NCI-H1092 (cell line): ENCODE measurements at places on chromosomes 12 and 14.

DNA sequence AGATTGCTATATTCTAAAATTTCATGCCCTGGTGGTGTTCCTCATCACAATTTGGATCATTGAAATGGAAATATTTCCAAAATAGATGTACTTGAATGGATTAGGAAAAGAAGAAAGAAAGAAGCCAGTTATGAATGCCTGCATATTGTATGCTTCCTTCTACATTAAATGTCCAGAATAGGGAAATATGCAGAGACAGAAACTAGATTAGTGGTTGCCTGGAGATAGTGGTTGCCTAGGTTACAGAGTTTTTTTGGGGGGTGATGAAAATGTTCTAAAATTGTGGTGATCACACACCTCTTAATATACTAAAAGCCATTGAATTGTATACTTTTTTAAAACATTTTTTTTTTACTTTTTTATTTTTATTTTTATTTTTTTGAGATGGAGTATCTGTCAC lies 18.0 kb downstream of the TUBA1A start:
- no peak for DNase-seq

DNA sequence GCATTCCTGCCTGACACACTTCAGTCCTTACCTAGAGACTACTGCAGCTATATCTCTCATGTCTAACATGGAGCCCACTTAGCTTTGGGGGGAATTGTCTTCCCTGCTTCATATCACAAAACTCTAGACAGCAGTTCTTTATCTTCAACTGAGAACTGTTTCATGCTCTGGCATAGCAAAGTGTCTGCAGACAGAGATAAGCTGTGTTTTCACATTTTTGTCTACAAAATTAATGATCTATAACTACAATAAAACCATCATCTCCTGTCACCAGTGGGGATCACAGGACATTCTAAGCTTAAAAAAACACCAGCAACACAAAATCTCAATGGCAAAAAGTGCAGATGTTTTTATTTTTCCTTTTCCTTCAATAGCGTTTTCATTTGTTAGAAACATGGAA lies 137.1 kb upstream of the VRK1 start:
- DNase-seq = no peak

GRCh38 chr12:75644472-75645072 lies 133.2 kb upstream of the KRR1 start:
- DNase-seq = no peak

GRCh38 chr14:93522221-93522620 lies 91.5 kb downstream of the UNC79 start:
- DNase-seq = no peak

DNA sequence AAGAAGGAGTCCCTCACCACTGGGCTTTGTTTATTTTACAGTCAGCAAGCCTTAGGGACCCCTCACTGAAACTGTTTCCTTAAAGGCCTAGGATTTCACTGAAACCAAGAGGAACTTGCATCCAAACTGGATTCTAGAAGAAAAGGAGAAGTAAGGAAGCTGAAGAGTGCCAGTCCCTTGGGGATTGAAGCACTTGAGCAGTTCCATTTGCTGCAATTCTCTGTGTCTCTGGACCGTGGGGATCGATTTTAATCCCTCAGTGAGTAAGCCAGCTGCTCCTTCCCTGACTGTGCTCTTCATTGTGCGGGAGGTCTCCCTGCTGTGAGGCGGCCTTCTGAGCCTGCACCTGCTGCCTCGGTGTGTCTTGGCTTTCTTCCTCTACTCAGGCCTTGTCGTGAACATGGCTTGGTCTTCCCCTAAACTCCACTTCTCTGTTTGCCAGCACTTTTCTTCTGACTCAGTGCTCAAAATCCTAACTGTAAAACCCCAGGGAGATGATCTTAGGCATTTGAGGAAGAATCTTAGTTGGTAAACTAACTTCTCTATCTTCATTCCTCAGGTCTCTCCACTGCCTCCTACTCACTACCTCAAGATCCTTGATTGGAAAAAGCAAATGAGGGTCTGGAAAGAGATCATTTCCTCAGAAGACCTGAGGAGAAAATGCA lies 132.6 kb downstream of the SLC38A6 start:
- peak; percentile 51 for DNase-seq

- DNase-seq = no peak
These were observed 34.3 kb upstream of the GAS2L3 start for GRCh38 chr12:100539202-100539601.

DNA sequence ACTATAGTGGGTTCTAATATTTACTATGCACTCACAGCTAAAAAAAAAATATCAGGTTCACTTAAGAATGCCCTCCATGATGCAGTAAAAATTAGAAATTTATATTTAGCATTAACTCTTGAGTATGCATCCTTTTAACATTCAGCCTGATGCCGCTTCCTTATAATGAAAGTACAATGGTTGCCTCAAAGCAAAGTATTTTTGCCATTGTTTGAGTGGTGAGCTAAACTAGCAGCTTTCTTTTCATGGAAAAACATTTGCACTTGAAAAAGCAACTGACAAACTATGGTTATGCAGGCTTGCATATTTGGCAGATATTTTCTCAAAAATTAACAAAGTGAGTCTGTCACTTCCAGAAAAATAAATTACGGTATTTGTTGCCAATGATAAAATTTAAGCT lies 188.6 kb downstream of the SLC6A15 start:
- no peak for DNase-seq

GRCh38 chr12:127145929-127146789 lies 1120.8 kb upstream of the TMEM132C start:
- DNase-seq = no peak

GRCh38 chr12:16008421-16008824 lies 97.3 kb downstream of the DERA start:
- DNase-seq = no peak

GRCh38 chr12:86600664-86601231 lies 344.6 kb upstream of the MGAT4C start:
- no peak for DNase-seq

GRCh38 chr14:36258241-36258640 lies 62.2 kb downstream of the MBIP start:
- no peak for DNase-seq

DNA sequence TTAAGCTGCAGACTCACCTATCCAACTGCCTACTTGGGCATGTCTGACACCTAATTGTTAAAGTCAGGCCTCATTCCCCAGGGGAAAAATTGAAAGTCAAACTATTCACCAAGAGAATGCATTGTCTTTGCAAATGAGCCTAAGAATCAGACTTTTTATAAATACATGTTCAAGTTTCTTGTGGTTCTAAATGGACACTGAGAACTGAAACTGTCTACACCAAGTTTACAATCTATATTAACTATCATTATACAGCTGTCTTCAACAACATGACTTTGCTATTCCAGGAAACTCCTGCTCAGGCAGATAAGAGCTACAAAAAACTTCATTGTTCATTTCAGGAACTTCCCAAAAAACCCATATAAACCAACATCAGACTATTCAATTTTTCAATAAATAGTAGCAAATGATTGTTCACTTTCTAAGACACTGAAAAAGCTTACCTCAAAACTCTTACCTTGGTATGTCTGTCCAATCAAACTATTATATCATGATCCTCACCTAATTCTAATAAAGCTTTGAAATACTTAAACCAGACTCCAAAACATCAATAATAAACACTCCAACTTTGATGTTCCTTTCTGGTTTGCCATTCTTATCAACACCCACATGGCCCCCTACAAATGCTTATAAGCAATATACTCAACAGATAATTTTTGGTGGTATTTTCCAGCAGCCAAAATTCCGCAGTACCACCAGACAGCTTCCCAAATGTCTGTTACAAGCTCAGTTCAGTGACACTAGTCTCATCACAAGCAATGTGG lies 24.2 kb downstream of the CDK17 start:
- DNase-seq = no peak

DNA sequence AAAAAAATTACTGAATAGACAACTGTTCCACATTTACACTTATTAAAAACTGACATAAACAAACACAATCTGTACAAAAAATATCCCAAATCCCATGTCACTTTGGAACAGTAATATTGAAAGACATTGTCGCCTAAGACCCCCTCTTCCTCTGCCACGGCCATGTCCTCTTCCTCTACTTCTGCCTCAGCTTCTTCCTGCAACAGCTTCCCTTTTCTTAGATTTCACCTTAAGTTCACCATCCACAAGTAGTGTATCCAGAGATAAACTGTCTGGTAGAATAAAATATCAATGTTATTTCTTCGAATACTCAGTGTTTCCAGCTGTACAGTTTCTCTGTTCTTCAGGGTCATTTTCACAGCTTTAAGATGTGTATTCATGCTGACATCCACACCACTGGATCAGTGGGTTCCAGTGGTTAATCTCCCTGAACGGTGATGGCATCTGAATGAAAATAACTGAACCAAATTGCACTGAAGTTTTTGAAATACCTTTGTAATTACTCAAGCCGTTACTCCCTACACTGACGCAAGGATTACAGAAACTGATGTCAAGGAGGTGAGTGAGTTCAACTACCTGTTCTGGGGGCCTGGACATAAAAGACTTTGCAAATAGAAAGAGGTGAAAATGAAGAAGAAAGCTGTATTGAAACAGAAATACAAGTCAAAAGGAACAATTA lies 208.5 kb downstream of the C12orf50 start:
- DNase-seq = no peak

- DNase-seq = no peak
These were observed 2.6 kb downstream of the SMIM41 start for GRCh38 chr12:52082026-52082668.

DNA sequence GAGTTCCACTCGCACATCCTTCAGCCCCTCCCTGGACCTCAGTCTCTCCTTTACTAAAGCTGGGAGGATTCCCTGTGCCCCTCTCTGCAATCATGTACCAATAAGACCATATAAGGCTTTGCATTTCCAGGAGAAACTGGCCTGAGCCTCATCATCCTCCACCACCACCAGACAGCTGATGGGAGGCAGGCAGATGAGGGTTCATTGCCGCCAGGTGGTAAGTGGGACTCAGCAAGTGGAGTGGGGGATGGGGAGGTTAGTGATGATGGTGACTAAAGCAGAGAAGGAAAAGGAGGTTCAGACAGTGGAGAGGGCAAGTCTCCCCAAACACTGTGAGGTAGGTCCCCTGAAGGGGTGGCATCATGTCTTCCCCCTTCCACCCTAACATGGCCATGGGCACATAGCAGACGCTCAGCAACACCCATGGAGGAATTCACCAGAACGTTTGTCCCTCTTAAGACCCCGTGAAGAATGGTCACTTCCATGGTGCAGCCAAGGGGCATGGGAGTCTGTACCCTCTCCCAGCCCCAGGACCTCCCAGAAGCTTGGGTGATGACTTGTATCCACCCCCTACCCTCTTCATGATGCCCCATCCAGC lies 4.5 kb upstream of the TNFRSF1A start:
- DNase-seq = no peak

- no peak for DNase-seq
These were observed 212.0 kb downstream of the SLC15A4 start for GRCh38 chr12:128611736-128612135.

DNA sequence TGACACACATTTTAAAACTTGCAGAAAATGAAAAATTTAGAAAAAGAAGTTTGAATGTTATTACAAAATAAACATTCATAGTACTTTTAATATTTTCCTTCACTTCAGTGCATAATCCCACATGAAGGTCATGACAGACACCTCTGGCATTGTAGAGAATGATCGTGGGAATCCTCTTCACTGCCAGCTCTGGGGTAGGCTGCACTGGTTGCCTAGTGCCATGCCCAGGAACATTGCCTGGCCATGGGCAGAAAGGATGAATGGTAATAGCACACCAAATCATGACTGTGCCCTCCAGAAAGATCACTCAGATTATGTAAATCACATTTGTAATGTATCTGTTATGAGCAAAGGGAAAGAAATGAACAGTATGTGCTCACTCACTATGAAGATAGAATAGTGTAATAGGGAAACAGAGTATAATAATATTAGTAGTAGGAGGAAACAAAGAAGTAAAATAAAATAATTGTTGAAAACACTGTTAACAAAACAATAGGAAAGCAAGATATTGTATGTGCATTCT lies 161.6 kb downstream of the PLCZ1 start:
- no peak for DNase-seq

- no peak for DNase-seq
These were observed 206.9 kb upstream of the AMIGO2 start for GRCh38 chr12:47286676-47287075.

DNA sequence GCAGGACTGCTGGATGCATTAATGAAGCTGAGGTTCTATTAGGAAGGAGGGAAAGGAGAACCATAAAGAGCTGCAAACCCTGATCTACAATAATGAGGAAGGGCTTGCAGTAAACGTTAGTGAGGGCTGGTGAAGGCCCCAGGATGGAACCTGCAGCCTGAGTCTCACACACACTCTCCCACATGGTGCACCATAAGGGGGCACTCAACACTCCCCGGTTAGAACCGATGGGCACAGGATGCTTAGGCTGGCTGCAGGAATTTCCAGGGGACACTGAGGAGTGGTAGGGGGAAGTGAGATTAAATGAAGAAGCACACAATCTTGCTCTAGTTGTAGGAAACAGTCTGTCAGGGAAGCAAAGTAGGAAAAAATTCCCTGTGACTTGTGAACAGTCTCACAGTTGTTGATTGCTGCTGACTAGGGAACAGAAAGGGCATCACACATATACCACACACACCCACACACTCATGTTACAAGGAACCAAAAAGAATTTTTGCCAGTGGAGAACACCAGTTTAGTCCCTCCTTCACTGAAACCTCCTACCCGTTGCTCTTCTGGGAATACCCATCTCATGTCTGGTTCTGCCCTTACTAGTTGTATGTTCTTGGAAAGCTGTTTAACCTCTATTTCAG lies 56.2 kb upstream of the FERMT2 start:
- no peak for DNase-seq

DNA sequence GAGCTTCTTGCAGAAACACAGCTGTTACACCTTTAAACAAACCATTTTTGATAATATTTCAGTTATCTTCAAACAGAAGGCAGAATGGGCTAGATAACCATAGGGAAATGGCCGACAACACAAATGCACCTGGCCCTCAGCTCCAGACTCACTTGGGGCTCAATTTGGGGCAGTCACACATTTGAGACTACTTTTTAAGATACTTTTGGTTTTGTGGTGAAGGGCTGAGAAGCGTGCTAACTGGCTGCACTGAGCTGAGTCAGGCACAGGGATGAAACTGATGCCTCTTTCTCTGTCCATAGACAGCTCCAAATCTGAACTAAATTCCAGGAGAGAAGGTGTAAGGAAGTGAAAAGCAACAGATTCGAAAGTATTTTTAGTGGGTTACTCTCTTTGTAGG lies 18.5 kb upstream of the GRIP1 start:
- DNase-seq = no peak

DNA sequence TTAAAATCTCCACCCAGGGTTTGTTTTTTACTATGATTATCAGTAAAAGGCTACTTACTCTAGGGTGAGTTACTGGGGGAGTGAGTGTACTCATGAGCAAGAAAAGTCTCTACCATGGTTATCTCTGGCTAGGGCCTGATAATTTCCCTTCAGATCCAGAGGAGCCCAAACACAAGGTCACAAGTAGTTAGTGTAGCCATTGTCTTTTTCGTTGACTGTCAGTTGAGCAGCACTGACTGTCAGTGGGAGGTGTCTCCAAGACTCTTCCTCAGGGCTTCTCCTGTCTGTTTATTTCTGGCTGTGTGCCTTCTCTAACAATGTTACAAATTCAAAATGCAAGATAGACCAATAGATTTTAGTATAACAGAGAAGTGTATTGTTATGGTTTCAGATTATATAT lies 181.2 kb upstream of the MIS18BP1 start:
- no peak for DNase-seq
